ENCODE measurements at places on chromosomes 3 and 15.

GRCh38 chr3:94481226-94481898 is 418.5 kb downstream of the NSUN3 start:
- no peak for DNase-seq

- DNase-seq = no peak
Measured at GRCh38 chr15:90493647-90494046, 36.1 kb upstream of the CRTC3 start.

GRCh38 chr3:17478673-17479072 is 263.8 kb downstream of the TBC1D5 start:
- peak; percentile 78 for DNase-seq

DNA sequence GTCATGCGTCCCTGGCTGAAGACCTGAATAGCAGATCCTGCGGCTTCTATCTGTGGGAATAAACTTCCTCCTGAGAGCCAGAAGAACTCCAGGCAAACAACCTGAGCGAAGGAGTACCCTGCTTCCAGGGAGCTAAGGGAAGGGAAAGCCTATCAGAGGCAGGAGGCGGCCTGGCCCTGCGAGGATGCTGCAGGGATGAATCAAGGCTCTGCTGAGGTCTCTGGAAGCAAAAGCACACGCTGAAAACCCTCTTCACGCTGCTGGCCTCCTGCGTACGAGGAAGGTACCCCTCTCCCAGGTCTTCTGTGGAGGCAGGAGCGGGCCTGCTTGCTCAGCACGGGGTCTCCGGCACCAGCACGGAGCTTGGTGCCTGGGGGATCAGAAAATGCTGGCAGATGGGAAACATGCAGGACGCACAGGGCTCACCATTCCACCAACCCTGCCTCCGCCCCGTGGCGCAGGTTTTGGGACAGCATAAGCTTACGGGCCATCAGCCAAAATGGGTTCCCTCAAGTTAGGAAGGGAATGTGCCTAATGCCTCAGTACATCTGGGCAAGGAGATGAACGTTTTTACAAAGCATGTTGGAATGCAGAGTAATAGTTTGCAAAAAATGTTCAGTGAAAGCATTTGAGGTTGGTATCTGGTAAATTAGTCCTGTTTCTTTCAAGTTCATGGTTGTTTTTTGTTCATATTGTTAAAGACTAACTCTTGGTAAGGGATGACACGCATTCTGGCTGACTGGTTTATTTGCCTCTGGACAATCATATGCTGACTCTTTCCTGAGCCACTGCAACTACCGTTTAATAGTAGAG is 72.3 kb downstream of the CHSY1 start:
- peak; percentile 39 for DNase-seq

GRCh38 chr15:41558400-41559238 is at the start of gene TYRO3:
TSS of gene TYRO3 (plus strand) at chr15:41559212. CDS start at chr15:41559258, 46 bp downstream.
- DNase-seq = peak; percentile 32

GRCh38 chr3:59575113-59576001 is 525.5 kb upstream of the CFAP20DC start:
- peak; percentile 86 for DNase-seq

DNA sequence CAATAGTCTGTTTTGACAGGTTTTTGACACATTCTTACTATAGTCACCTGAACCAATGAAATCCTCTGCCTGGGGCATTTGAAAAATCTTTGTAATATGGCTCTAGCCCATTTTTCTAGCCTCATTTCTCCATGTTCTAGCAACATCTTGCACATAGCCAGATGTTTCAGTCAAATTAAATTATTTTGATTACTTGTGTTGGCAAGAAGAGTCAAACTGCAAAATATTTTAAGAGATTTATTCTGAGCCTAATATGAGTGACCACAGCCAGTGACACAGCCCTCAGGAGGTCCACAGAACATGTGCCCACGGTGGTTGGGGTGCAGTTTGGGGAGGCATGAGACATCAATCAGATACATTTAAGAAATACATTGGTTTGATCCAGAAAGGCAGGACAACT is 6.9 kb downstream of the IFT122 start:
- no peak for DNase-seq

DNA sequence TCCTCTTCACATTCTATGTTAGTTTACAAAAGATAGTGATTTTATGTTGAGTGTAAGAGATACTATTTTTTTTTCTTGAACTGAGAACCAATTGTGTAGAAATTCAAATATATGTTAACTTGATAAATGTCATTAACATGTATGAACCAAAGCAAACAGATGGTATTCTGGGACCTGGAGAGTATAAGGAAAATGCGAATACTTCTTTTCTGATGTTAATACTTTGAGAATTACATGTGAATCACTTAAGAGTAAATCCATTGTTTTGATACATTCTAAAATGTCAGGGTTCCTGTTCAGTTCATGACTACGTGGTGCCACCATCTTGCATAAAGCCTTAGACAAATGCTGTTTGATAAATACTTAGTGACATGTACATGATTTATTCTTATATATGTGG is 541.3 kb downstream of the FGF12 start:
- DNase-seq = no peak

DNA sequence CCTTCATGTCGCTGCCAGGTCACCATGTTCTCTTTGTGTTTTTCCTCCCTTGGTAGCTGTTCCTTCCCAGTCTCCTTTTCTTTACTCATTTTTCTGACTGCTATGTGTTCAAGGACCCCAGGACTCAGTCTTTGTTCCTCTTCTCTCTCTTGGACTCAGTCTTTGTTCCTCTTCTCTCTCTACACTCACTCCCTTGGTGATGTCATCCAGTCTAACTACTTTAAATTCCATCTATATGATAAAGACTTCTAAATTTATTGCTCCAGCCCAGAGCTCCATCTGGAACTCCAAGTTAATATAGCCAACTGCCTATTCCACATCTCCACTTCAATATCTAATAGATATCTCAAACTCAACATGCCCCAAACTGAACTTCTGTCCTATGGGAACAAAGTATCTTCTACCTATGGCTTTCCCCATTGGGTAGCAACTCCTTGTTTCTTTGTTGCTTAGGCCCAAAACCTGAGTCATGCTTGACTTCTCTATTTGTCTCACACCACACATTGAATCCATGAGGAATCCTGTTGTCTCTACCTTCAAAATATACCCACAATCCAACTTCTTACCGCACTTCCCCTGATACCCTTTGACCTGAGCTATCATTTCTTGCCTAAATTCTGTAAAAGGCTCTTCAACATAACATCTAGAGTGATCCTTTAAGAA is 4.9 kb upstream of the DYNC1LI1 start:
- no peak for DNase-seq

DNA sequence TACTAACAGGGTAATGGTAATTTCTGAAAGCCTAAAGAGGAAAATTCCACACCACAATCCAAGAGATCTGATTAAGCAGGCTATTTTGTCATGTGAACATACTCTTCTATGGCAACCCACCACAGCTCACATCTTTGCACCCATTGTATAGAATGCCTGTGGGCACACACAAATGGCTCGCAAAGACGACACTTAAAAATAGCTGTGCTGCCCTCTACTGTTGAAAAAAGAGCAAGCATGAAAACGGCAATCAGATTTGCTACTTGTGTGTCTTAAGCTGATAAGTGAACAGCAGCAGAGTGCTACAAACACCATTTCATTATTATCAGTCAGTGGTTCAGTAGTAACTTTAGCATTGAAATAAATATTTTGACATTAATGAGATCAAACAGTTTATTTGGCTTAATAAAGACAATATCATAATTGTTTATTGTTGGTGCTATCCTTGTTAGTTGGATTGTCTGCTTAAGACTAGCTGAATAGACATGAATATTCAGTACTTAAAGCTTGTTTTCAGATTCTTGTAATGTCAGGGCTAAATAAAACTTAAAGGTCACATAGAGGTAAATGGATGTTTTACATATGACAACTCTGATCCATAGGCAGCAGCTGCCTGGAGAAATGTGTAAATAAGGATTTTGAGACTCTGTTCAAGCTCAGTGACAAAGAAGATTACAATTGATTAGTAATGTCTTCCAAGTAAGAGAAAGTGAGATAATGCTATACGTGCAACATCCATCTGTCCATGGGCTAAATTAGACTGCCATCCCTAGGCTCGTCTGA is 199.1 kb downstream of the LRRN1 start:
- DNase-seq = peak; percentile 0

Data from LHCN-M2 (cell line).